ENCODE measurements at places on chromosomes 7 and 10.

GRCh38 chr7:128318691-128319090 lies 25.0 kb downstream of the RBM28 start:
- DNase-seq, result no peak

DNA sequence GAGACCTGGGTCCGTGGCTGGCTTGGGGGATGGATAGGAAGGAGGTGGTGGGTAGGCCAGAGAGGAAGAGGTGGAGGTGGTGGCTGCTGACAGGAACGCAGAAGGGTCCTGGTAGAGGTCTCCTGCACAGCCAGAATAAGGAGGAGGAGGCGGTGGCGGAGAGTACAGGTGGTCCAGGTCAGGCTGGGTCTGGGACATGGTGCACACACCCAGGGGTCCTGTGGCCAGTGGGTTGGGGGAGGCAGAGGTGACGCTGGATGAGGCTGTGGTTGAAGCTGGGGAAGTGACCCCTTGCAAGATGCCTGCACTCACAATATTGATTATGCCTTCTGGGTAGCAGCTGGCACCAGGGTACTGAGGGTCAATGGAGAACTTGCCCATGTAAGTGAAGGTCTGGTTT lies 2.2 kb downstream of the EGR2 start:
- no peak for DNase-seq

GRCh38 chr7:3710122-3710521 lies 409.1 kb downstream of the SDK1 start:
- DNase-seq, result no peak

DNA sequence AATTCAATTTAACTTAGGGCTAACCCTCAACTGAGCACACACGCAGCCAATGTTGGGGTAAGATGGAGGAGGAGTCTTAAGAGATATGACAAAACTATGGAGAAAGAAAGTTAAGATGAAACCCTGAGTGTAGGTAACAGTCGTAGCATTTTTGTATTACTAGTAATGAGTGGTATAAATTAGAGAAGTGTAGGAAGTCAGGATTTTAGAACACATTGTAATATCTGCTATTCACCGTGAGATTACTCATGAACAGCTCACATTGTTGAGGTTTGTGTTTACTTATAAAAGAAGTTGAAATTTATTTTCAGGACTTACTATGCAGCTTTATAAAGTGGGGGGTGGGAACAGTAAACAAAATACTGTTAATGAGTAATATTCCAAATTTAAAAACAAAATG lies 107.2 kb downstream of the ARHGAP21 start:
- DNase-seq, result peak; percentile 76

- no peak for DNase-seq
Observed at GRCh38 chr7:67407392-67408071, 410.9 kb downstream of the TYW1 start.

DNA sequence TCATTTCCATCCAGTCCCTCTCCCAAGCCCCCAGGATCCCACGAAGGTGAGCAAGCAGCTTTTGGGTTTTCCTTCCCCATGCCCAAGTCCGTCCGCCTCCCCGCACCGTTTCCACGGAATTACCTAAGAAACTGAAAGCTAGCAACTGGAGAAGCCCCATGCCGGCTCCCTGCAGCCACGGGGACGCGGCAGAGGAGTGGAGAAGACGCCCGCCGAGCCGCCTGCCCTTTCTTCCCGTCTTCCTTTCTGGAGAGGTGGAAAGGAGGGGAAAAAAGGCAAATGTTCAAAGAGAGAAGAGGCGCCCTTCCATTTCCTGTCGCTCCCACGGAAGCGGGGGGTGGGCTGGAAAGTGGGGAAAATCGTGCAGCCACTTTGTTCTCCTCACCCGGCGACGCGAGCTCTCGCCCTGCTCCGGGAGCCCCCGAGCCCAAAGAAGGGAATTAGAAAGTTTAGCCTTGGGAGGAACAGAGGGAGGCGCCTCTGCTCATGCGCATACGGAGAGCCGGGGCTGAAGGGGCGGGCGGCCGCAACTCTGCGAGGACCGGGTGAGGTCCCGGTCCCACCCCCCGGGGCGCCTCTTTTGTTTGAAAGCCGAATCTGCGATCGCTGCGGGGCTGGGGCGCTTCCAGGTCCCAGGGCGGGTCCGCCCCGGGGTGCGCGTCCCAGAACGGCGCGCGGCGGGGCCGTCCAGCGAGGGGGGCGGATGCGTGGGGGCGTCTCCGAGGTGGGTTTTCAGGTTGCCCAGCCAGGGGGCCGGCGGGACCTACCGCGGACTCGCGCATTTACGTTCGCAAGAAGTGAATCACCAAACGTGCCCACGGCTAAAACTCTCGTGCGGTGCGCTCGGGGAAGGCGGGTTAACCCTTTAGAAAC lies at the start of gene LAMB1:
LAMB1 (minus strand) TSS at position 436 of the 873 bp plus-strand sequence; CDS start at position 160, 276 bp downstream.
- peak; percentile 78 for DNase-seq

DNA sequence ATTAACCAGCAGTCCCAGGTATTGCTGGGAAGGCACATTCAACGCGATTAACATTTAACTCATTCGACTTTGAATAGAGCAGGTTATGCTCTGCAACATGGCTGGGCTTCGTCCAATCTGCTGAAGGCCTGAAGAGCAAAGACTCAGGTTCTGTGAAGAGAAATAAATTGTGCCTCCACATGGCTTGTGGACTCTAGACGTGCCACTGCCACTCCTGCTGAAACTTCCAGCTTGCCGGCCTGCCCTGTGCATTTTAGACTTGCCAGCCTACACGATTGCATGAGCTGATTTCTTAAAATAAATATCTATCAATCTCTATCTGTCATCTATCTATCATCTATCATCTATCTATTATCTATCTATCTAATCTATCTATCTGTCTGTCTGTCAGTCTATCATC lies 138.0 kb downstream of the WDR37 start:
- no peak for DNase-seq

GRCh38 chr7:117195361-117196029 lies 127.4 kb downstream of the WNT2 start:
- no peak for DNase-seq

GRCh38 chr10:111249925-111250324 lies 173.1 kb downstream of the ADRA2A start:
- no peak for DNase-seq

DNA sequence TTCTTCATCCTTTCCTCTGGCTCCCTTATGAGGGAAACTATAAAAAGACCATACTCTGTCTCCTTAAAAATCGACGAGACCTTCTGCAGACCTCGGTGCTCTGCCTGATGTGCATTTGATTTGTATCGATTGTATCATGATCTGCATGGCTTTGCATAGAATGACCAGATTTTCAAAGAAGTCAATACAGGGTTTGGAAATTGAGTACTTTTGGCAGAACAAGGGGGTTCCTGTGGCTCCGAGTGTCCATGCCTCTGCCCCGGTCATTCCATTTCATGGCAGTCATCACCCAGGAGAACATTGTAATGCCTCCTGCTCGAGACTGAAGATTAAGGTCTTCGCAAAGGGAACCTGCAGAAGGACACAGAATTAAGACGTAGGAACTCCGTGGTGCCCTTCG lies 685 bp downstream of the CASP2 start:
- peak; percentile 45 for DNase-seq

DNA sequence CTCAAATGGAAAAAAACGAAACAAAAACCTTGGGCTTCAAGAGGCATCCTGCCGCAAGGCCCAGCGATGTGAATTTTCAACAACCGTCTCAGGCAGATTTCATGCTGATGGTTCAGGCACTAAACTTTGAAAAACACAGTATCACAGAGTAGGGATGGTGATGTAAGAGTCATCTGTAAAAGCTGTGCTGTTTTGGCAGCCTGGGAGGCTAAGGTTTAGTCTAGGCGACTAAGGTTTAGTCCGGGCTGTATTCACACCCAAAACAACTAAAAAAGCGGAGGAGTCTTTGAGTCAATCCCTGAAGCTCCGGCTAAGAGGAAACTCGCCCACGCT lies 420 bp upstream of the MINPP1 start:
- no peak for DNase-seq

DNA sequence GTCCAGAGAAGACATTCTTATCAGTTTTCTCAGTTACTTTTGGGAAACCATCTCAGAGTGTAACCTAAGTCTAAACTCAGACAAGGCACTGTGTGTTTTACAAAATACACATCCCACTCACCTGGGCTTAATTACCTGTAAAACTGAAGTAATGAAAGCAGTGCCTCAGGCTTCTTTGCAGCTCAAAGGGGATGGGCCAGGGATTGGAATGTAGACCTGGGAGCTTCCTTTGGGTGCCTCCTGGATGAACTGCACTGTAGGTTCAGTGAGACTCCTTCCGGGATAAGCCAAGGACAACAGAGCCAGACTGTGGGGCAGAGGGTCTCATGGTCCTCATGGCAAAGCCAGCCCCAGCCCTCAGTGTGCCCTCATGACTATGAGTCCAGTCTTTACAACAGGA lies 672.4 kb upstream of the GALNT17 start:
- DNase-seq, result no peak

- no peak for DNase-seq
Observed at GRCh38 chr10:69662901-69663300, 32.9 kb downstream of the FAM241B start.

DNA sequence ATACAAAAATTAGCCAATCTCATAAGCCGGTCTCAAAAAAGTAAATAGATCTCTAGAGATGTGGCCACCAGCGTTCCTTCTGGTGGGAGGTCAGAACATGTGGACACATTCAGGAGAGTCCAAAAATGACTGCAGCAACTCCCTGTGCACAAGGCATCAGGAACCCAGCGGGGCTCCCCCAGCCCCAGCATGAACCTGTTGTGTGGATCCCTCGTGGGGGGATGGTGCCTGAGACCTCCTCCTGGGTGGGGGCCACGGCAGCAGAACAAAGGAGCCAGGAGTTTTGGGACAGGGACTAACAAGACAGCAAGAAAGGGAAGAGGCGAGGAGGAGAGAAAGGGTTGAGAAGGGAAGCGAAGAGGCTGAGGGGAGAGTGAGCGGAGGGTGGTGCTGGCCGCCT lies 121.8 kb downstream of the WDR37 start:
- DNase-seq, result no peak

DNA sequence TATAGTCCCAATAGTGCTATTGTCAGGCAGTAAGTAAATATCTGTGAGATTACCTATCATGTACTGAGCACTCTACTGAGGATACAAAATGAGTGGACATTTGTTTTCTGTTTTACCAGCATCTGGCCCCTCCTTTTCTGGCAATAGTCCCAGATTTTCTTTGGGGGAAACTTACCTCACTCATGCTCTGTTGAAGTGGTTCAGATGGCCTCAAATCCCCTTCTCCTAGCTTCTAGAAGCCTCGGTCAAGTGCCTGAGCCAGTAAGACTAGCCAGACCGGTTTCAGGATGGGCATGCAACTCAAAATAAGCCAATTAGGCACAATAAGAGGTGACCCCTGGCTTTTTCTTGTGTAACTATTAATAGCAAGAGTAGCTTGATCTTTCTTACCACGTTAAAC lies 19.7 kb downstream of the TRDMT1 start:
- peak; percentile 17 for DNase-seq

- no peak for DNase-seq
Observed at GRCh38 chr7:130734815-130735716, 1.1 kb upstream of the KLF14 start.

GRCh38 chr10:11712744-11713143 lies 29.4 kb upstream of the ECHDC3 start:
- peak; percentile 35 for DNase-seq

DNA sequence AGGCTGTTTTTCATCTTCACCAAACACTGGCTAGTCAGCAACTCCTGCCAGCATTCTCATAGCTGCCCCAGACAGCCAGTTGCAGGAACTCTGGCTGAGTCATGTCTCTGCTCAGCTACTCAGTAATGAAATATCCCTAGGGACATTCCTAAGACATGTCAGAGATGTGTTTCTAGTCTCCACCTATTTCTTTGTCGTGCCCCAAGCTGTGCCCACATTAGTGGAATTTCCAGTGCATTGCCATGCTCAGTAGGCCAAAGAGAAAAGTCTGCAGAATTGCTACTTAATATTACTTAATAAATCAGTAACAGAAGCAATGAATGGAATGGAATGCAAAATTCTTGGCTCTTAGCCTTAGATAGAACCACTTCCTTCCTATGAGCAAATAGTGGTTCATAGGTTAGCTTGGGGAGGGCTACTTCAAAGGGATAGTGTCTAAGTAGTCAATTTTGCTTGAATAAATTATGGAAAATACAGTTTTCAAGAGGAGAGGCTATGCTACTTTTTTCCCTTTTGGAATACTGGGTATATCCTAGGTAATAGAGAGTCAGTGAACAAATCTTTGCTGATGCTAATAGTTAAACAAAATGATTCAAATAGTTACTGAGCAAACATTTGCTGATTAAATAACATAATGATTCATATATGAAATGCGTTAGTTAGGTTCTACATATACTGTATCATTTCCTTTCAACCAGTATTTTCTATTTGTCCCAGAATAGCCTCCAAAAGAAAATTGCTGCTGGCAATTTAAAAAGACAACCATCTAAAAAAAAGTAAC lies 23.6 kb upstream of the SEMA3C start:
- peak; percentile 96 for DNase-seq

DNA sequence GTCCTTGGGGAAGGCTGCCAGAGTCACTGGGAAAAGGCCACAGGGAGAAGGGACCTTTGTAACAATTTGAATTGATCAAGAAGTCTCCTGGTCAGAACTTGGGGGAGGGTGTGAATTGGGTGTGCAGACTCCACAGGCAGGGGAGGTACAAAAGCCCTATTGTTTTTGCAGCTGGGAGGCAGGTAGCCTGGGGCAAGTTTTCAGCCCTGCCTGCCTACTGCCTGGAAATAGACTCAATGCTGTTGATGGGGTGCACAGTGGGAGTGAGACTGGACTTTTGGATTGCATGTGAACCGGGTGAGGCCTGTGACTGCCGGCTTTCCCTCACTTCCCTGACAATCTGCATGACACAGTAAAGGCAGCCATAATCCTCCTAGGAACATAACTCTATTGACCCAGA lies 947.0 kb downstream of the REEP3 start:
- DNase-seq, result no peak

DNA sequence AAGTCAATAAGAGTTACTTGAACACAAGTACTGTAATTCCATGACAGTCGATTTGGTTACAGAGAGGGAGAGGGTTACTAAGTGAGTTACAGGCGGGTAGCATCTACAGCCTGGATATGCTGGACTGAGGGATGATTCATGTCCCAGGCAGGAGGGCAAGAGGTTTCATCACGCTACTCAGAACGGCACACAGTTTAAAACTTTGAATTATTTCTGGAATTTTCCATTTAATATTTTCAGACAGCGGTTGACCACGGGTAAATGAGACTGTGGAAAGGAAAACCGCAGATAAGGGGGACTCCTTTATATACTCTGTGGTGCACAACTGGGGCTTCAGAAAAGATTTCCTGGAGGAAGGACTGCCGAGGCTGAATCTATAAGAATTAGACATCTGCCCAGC lies 25.7 kb upstream of the LRRC4 start:
- peak; percentile 85 for DNase-seq

GRCh38 chr10:51389415-51390321 lies 309.7 kb downstream of the CSTF2T start:
- peak; percentile 34 for DNase-seq

DNA sequence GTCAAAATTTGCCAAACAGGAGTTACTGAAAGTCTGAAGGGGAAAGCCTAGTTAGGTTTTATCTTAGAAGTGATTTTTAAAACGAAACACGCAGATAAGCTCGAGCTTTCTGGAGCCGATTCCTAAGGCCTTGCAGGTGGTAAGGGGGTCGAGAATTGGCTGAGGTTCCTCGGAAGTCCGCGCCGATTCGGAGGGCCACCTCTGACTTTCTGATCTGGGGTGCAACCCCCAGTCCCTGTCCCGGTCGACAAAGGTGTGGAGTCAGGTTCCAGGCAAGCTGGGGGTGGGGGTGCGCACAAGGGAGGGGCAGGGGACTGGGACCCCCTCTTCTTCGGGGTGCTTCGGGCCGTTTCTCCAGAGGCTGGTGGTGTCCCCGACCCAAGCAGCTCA lies 701 bp upstream of the CUL1 start:
- DNase-seq, result no peak

GRCh38 chr10:10629512-10629911 lies 388.2 kb upstream of the CELF2 start:
- no peak for DNase-seq

GRCh38 chr10:29486433-29486832 lies 148.3 kb downstream of the SVIL start:
- DNase-seq, result no peak
